ENCODE measurements at places on chromosomes 16 and 17.

- no peak for DNase-seq
These were observed 2.6 kb downstream of the CAMKK1 start for GRCh38 chr17:3890082-3890877.

GRCh38 chr17:66971264-66971663 is 6.8 kb downstream of the CACNG4 start:
- DNase-seq = no peak

DNA sequence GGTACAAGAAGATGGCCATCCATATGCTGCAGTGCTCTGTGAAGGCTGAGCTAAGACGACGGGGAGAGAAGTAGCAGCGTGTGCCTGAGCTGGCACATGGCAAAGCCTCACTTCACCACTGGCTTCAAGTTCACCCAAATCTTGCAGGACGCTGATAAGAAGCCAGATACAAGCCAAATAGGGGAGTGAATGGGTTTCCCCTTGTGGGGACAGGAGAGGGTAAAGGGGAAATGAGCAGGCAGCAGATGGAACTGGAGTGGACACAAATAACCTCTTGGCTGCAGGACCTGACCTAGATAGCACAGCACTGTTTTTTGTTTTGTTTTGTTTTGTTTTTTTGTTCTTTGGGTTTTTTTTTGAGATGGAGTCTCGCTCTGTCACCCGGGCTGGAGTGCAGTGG is 21.0 kb upstream of the PITPNA start:
- DNase-seq = no peak

DNA sequence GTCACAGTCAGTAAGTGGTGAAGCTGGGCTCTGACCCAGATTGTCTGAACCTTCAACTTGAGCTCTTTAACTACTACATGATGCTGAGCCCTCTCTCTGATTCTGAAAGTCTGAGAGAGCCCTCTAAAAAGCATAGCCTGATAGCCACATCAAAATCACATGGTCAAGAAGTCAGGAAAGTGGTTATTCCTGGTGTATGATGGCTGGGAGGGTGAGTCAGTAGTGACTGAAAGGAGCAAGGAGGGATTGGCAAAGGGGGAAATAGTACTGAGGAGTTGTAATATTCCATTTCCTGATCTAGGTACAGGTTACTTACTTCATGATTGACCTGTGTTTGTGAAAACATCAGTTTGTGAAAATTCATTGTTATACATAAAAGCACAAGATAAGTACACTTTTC is 89.1 kb downstream of the SSH2 start:
- DNase-seq = no peak

- no peak for DNase-seq
These were observed 12.6 kb upstream of the DNASE1 start for GRCh38 chr16:3641801-3642396.

DNA sequence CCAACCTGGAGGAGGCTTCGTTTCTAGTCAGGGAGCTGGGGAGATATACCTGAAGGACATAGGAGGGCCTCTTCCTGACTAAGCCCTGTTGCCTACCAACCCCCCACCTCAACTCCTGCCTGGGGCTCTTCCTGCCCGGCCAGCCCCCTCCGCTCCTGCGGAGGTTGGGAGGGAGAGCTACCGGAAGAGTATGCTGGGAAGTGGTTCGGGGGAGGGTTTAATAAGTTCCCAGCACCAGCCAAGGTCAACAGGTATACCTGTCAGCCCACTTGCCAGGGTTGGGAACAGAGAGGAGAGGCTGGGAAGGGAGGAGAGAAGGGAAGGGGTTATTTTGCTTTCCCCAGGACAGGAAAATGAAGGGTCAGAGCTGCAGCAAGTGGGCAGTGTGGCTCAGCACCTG is 4.7 kb downstream of the PPP1R1B start:
- no peak for DNase-seq

- DNase-seq = no peak
These were observed 60.9 kb downstream of the CACNG1 start for GRCh38 chr17:67105213-67105612.

GRCh38 chr16:55703003-55704001 is 47.5 kb downstream of the SLC6A2 start:
- DNase-seq = no peak
